IMR-90 (cell line): ENCODE measurements at places on chromosomes 2 and 18. TPM values are rescaled to one million over a fixed set of nuclear protein-coding genes. Genes with fewer than 3 reads are reported as not detected.

DNA sequence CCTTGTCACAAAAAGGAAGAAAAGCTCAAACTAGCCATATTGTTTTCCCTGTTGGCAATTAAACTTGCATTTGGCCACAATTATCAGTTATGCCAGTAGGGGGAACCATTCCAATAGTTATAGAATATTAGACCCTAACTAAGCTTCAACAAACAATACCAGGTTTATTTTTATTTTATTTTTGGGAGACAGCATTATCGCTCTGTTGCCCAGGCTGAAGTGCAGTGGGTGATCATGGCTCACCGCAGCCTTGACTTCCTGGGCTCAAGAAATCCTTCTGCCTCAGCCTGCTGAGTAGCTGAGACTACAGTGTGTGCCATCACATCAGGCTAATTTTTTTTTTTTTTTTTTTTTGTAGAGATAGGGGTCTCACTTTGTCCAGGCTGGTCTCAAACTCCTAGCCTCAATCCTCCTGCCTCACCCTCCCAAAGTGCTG, 102.1 kb downstream of the ATAD2B start:
- peak; percentile 62 for DNase-seq

The CXCR2 gene
- not detected in 2 replicates for total RNA-seq

DNA sequence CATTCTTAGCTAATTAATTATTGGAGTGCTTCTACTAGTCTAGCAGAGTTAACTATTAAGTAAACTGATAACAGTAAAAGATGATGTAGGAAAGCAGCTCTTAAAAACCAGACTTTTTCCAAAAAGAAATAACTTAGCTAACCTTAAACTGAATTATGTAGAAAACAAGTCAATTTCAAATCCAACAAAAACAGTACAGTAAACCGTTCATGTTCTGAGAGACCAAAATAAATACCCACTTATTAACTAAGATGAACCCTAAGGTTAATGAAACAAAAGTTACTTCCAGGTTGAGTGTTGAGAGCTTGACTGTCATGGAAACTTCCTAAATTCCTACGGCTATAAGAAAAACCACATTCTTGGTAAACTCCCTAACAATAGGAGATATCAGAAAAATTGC, 181.2 kb downstream of the PPP1R1C start:
- DNase-seq: no peak

GRCh38 chr2:25141120-25141519, 27.3 kb downstream of the POMC start:
- DNase-seq: no peak

DNA sequence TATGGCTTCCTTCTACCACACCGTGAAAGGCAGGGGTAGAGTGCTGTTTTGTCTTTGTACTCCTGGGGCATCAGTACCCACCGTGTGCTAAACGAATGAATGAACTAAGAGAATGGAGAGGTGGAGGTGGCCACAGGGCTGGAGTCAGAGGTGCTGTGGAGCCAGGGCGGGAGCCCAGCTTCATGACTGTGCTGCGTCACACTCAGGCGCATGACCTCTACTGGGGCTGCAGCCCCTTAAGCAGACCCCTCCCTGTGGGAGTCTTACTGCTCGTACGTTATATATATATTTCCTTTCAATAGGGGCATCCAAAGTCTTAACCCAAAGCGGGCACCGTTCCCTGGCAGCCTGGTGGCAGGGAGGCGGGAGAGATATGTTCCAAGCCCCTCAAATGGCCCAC, 18.0 kb upstream of the LBH start:
- no peak for DNase-seq

DNA sequence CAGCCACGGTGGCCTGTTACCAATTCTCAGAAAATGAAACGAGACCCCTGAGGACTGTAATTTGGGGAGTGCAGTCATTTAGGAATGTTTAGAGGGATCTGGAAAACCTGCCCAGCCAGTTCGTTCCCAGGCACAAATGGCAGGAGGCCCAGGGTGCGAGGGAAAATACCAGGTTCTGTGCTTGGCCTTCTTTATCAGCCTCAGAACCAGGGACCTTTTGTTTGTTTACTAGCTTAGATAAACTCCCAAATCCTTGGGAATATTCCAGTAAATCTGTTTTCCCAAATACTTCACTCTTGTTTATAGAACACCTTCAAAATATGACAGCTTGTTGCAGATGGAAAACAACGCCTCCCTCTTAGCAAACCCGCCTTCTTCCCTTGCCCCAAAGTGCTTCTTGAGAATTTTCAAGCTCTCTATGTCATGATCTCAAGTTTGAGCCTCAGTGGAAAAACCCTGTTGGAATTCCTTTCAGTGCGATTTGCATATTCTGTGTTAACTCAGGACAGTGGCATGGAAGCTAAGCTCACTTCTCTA, 400.3 kb upstream of the SMIM21 start:
- no peak for DNase-seq

DNA sequence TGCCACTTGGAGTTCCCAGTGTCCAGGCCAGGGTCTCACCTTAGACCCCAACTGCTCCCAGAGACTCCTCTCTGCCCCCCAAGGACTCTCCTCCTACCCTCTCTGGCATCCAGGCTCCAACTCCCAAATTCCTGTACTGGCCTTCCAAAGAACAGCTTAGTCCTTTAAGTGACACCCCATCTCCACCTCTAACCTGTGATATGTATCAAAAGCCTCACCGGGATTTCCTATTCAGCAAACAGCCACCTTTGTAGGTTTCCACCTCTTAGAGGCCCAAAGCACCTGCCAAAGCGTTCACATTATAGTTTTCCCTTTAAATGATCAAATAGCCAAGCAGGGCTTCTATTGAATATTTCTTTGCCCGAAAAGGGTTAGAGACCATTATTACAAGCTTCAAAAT, 2.7 kb upstream of the COPS8 start:
- no peak for DNase-seq

DNA sequence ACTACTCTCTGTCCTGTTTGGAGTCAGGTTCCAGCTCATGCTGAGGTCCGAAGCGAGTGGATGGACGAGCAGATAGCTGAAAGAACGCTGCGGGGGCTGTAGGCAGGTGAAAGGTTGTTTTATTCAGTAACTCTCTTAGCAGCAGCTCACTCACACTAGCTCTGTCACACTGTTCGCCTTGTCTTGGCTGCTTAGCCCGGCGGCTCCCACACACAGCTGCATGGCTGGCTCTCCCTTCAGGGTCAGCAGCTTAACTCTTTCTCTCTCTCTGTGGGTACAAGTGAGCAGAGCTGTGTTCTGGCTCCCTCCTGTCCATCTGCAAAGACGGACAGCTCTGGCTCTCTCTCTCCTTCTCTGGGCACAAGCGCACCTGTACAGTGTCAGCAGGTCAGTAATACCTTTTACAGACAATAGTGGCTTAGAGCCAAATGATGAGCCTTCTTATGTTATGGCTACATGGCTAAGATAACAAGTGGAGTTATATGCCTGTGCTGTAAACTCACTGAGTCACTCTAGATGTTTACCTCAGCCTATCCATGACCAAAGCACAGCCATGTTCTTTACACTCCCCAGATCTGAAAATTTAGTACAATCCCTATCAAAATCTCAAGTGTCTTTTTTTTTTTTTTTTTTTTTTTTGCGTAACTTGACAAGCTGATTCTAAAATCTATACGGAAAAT, 149.3 kb downstream of the GALNT1 start:
- peak; percentile 4 for DNase-seq

The IL1A gene
- 0.83 and 1.1 TPM in 2 replicates for total RNA-seq

- no peak for DNase-seq
Measured at GRCh38 chr2:15471606-15472005, 89.5 kb downstream of the NBAS start.
